ENCODE measurements at places on chromosomes 1 and 21. TPM values are rescaled to one million over a fixed set of nuclear protein-coding genes. Genes with fewer than 3 reads are reported as not detected.

The OR10J1 gene
- polyA plus RNA-seq: not detected

The EDARADD gene
- polyA plus RNA-seq: 0.44 TPM

The COL9A2 gene
- polyA plus RNA-seq: 1.8 TPM

The KDM5B gene
- 4.9 TPM for polyA plus RNA-seq

The ERRFI1 gene
- 6.5 TPM for polyA plus RNA-seq

The GON4L gene
- polyA plus RNA-seq: 8.8 TPM

The SERTAD4 gene
- 2.1 TPM for polyA plus RNA-seq

The PRAMEF5 gene
- not detected for polyA plus RNA-seq

The C1QB gene
- 32.3 TPM for polyA plus RNA-seq

The CZIB gene
- 62.9 TPM for polyA plus RNA-seq

The BMP8B gene
- polyA plus RNA-seq: 0.23 TPM

The MANEAL gene
- 0.75 TPM for polyA plus RNA-seq

The BEST4 gene
- polyA plus RNA-seq: 0.44 TPM

The FAM78B gene
- 1.5 TPM for polyA plus RNA-seq

The HSD17B7 gene
- 11.2 TPM for polyA plus RNA-seq

Measured in heart right ventricle (tissue), 16 donors.